Skin of body (tissue), 3 donors: ENCODE measurements at places on chromosomes 11 and 22. TPM values are rescaled to one million over a fixed set of nuclear protein-coding genes. Genes with fewer than 3 reads are reported as not detected.
A peak's percentile ranks its signal among the peaks of the same experiment; 100 is the strongest.

- no peak for DNase-seq
Observed at GRCh38 chr11:65430406-65431217, 8.0 kb downstream of the NEAT1 start.

DNA sequence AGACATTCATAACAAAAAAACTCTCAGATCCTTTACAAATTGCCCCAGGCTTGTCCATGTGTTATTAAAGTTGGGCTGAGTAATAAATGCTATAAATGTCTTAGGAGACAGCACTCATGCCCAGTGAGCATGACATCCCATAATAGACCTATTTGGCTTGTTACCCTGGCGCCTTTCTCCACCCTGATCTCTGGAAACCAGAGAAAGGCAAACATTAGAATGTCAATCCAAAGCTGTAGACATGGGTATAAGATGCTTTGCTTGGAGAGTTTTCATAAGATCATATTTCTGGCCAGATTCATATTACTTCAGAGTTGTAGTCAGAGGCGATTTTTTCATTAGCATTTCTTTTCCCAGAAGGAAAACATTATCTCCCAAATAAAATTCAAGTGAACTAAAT lies 161.3 kb upstream of the UBASH3B start:
- peak; percentile 76 for DNase-seq

The CD3G gene
- 0.10 TPM for total RNA-seq

The RIMBP3C gene
- not detected for total RNA-seq

GRCh38 chr11:31652528-31652927 lies 143.0 kb downstream of the ELP4 start:
- DNase-seq, result no peak

DNA sequence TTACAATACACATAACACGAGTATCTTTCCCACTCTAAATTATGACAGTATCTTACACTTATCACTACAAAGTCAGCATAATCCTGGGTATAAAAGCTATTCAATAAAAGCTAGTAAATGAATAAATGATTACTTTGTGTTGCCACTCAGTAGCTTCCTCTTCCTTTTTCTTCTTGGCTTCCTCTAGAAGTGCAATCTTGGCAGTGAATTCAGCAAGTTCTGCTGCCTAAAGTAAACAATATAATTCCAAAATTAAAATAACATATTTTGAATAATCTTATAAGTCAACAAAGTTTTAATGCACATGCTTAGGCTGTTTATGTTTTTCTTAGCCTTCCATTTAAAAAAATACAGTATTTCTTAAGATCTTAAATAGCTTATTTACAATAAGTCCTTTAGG lies 60.4 kb downstream of the RDX start:
- DNase-seq, result no peak

DNA sequence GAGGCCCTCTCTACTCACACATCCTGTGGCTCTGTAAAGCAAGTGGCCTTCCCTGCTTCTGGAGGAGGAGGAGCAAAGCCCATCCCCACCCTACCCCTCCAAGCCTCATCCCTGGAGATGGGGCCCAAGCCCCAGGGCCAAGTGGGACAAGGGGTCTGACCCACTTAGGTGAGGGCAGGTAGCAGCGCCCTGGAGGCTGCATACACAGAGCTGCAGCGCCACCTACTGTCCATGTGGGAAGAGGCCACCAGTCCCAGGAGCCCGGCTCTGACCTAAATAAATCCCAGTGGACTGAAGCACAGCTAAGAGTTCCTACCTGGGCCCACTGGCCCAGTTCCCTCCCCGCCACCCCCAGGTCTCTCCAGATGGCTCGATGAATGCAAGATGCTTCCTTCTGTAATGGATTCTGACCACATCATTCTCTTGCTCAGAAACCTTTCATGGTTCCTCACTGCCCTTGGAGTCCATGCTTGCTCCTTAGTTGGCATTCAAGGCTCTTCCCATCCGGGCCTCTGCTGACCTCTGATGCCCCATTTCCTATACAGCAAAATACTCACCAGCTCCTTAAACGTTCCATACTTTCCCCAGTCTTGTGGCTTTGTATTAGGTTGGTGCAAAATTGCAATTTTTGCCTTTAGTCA lies 62.1 kb downstream of the THAP12 start:
- peak; percentile 42 for DNase-seq

- DNase-seq, result no peak
Observed at GRCh38 chr11:57155838-57156607, 25.7 kb upstream of the LRRC55 start.

DNA sequence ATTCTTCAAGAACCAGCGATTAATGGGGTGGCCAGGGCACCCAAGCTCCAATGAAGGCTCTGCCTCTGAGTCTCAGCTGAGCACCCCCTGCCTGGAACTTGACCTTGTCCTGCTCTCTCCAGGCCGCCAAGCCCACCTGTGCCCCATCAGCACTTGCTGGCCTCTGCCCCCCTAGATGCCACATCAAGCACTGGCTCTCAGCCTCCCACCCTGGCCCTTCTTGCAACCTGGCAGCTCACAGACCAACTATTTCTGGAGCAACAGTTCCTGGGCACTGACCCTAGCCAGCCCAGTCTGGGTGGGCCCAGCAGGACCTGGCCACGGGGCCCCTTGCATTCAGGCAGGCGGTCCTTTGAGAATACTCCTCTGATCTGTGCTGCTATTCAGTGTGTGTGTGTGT lies 98.8 kb upstream of the PITPNB start:
- DNase-seq, result no peak

The BTBD18 gene
- total RNA-seq, result not detected

The KCNE3 gene
- total RNA-seq, result 3.9 TPM

The OR52E8 gene
- not detected for total RNA-seq

GRCh38 chr11:72326151-72326848 lies 82.3 kb upstream of the PHOX2A start:
- no peak for DNase-seq

The SLC22A25 gene
- 0.10 TPM for total RNA-seq

GRCh38 chr11:7964261-7964660 lies 986 bp downstream of the NLRP10 start:
- DNase-seq, result no peak

GRCh38 chr22:46350121-46350520 lies 14.6 kb downstream of the TRMU start:
- no peak for DNase-seq

The CASP5 gene
- 0.39 TPM for total RNA-seq

The MS4A4E gene
- 0.49 TPM for total RNA-seq

The PARVB gene
- 6.6 TPM for total RNA-seq

The TMPRSS6 gene
- 0.59 TPM for total RNA-seq

- no peak for DNase-seq
Observed at GRCh38 chr11:67033661-67034166, 10.8 kb downstream of the SYT12 start.

GRCh38 chr22:16954060-16954403 lies 54.0 kb downstream of the GAB4 start:
- no peak for DNase-seq

- DNase-seq, result no peak
Observed at GRCh38 chr11:134702827-134703226, 290.8 kb upstream of the B3GAT1 start.

The XKR3 gene
- total RNA-seq, result not detected

GRCh38 chr11:101346591-101346990 lies 217.0 kb upstream of the PGR start:
- DNase-seq, result no peak

- DNase-seq, result no peak
Observed at GRCh38 chr11:69949327-69949726, 128.8 kb upstream of the ANO1 start.

GRCh38 chr11:69962152-69962551 lies 116.0 kb upstream of the ANO1 start:
- DNase-seq, result no peak

The LRFN4 gene
- total RNA-seq, result 5.5 TPM

The NOX4 gene
- 2.4 TPM for total RNA-seq

DNA sequence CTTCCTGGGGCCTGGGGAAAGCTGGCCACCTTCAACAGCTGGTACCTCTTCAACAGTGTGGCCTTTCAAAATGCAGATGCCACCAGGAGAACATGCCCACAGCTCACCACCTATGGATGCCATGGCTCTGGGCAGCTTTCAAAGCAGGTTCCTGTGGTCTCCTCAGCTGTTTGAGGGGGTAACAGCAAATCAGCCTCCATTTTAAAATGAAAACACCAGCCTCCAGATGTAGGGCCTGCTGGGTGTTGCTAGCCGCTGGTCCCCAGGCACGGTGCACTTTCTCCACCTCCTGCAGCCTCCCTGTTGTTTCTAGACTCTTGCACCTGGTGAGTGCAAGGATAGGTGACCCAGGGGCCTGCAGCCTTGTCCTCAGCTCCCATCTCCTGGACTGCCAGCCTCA lies 10.0 kb downstream of the CDPF1 start:
- no peak for DNase-seq

DNA sequence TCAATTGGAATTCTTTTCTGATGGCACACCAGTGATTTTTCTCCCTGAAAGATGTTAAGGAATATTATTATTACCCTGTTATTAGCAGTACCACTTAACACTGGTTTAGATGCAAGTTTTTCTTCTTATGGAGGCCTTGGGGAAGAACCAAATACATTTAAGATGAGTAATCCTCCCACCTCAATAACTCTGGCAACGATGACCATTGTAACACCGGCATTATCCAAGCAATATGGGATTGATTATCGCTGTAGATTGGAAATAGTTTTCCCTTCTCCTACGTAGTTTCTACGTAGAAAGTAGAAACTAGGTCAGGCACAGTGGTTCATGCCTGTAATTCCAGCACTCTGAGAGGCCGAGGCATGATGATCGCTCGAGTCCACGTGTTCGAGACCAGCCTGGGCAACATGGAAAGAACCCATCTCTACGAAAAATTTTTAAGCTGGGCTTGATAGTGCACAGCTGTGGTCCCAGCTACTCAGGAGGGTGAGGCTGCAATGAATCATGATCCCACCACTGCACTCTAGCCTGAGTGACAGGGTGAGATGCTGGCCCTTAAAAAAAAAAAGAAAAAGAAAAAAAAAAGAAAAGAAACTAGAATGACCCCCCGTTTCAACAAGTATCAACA lies 45.5 kb downstream of the PACSIN2 start:
- peak; percentile 56 for DNase-seq

The GLYAT gene
- total RNA-seq, result not detected

DNA sequence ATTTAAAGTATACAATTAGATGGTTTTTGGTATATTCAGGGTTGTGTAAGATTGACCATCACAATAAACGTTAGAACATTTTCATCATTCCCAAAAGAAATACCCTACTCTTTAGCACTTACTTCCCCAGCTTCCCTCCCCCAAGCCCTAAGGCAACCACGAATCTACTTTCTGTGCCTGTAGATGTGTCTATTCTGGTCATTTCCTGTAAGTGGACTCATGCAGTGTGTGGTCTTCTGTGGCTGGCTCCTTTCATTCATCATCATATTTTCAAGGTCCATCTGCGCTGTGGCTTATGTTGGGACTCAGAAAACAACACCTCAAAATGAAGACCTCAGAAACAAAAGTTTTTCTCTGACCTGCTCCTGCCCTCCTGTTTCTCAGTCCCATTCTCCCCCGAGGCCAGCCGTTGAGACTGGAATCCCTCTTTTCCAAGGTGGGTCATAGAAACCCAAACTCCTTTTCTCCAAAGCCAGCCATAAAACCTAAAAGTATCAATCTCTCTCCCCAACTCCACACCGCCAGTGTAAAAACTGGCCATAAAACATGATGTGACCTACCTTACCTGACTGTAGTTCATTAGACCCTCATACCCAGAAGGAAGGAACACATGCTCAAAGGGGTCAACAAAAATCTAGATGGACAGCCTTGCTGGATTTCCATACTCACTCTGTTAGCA lies 12.9 kb upstream of the TMPRSS13 start:
- no peak for DNase-seq

DNA sequence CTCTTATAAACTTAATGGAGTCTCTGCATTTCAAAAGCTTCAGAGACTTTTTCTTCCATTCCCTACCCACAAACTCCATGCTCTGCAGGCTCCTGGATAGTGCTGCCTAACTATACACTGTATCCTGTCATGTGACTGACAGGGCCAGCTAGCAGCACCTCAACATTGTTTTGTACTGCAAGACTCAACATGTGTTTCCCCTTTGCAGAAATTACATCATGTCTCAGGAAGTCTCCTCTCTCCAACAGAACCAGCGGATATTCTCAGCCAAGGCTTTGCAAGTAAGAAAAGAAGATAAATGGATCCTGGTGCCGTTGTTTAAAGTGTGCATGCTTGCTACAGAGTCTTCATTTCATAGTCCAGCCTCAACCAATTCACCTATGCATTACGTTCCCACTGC lies 164.0 kb upstream of the UBASH3B start:
- DNase-seq, result peak; percentile 87
